Activated CD4-positive, alpha-beta T cell treated with anti-CD3 and anti-CD28 coated beads for 1 hour (primary cell): ENCODE measurements at places on chromosomes 3 and 15.
A peak's percentile ranks its signal among the peaks of the same experiment; 100 is the strongest.

- no peak for DNase-seq
Measured at GRCh38 chr3:129121016-129121791, 400 bp downstream of the RAB43 start.

DNA sequence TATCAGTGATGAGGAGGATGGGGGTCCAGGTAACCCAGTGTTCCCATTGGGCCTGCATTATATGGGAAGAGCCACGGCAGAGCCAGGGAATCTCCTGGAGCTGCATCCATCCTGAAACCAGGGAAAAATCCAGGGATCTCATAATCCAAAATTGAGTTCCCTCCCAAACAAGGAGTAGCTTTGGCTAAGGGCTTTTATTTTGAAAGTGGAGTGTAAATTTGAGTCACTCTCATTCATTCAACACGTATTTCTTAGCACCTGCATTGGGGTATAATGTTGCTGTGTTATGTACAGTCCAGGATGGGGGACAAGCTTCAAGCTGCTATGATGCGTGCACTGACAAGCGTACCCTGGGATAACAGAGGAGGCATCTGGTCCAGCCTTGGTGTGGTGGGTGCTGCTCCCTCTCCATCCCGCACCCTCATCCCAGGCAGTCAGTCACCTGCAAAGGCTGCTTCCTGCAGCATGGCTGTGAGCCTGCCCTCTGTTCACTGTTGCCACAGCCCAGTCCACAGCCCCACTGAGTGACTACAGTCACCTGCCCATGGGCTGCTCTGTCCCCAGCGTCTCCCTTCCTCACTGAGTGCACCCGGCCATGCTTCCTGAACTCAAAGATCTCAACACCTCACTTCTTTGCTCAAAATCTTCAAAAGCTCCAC is 135.6 kb downstream of the OPA1 start:
- DNase-seq, result no peak

DNA sequence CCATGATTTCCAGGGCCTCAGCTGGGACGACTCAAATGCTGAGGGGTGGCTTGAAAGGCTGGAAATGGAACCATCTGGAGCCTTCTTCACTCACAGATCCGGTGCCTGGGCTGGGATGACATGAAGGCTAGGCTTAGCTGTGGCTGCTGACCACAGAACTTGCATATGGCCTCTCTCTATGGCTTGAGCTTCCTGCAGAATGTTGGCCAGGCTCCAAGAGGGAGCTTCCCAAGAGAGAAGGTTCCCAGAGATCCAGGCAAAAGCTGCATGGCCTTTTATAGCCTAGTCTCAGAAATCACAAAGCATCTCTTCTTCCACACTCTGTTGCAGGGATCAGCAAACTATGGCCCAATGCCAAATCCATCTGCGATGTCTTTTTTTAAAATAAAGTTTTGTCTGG is 44.8 kb downstream of the GATM start:
- no peak for DNase-seq

DNA sequence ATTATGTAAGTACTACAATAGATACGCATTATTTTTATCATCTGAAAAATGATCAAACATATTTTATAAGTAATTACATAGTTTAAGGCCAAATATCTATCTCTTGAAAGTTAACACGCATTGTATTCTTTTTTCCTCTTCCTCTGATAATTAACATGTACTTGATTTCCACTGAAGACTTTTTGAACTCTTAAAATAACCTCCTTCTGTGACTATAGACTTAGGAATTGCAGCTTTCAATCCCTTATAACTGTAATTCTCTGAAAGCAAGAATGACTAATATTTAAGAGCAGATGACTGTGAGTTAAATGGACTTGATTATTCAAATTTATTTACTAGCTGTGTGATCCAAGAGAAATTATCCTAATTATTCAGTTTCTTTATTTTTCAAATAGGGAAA is 730.6 kb upstream of the NECTIN3 start:
- no peak for DNase-seq

GRCh38 chr3:72800869-72801268 is 47.4 kb downstream of the SHQ1 start:
- DNase-seq, result no peak

GRCh38 chr3:135237371-135238143 is 442.5 kb downstream of the EPHB1 start:
- no peak for DNase-seq

GRCh38 chr3:154496978-154497377 is 67.0 kb upstream of the GPR149 start:
- DNase-seq, result no peak

DNA sequence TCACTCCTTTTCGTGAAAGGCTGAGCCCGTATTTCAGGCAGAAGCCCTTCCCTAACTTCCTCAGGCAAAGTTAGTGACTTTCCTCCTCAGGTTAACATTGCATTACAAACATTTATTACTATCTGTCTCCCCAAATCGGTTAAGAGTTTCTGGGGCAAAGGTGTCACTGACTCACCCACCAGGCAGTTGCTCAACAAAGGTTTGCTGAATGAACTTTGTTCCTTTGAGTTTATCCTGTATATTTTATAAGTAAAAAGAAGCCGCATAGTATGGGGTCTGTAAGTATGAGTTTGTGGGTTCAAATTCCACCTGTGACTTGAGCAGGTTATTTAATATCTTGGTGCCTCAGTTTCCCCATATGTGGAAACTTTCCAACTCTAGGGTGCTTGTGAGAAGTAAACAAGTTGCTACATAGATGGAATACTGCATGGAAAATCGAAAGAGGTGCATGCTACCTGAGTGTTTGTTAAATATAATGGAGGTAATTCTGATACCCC is 177.7 kb downstream of the THRB start:
- DNase-seq, result no peak

DNA sequence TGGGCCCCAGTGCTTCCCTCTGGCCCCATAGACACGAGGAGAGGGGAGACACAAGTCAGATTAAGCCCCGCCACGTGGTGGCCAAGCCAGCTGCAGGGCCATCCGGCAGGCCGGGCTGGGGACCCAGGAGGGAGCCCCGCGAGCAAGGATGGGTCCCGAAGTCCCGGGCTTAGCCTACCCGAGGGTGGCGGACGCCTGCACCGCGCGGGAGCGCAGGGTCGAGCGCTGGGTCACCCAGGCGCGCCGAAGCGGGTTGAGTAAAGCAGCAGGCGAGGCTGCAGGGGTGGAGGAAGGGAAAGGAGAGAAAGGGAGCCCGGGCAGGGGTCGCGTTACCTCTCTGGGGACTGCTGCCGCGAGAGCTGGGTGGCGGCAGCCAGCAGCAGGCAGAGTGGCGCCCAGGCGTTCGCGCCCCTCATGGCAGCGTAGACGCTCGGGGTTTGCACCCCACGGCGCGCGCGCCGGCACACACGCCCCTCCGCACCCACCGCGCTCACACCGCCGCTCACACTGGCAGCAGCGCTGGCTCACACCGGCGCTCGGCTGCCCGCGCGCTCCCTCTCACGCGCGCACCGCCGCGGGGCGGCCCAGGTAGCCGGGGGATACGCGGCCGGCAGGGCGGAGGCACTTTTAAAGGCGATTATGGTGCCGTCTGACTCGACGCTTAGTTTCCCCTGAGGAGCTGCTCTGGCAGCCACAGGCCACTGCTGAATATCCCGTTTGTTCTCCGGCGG is at the start of gene PCOLCE2:
Gene PCOLCE2 (minus strand): TSS at position 603 of the 731 bp plus-strand sequence. CDS start 187 bp downstream, at position 416.
- DNase-seq, result no peak

GRCh38 chr3:195834675-195835583 is 23.2 kb upstream of the MUC4 start:
- DNase-seq, result no peak

DNA sequence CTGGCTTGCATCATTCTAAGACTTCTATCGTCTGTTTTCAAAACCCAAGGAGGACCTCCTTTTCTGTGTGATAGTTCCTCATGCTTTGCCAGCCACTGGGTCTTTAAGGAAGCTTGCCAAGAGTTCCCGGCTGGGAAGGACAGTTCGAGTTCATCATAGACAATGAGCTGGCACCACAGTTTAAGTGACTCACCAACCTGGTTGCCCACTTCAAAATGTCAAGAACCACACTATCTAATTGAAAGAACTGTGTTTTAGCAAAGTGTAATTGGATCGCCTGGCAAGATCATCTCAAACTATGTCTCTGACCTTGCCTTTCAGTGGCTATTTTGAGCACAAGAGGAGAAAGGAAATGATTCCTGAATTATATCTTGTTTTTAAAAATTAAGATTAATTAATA is 27.9 kb downstream of the SOX2 start:
- no peak for DNase-seq

GRCh38 chr3:54572197-54572895 is 355.5 kb downstream of the LRTM1 start:
- no peak for DNase-seq

DNA sequence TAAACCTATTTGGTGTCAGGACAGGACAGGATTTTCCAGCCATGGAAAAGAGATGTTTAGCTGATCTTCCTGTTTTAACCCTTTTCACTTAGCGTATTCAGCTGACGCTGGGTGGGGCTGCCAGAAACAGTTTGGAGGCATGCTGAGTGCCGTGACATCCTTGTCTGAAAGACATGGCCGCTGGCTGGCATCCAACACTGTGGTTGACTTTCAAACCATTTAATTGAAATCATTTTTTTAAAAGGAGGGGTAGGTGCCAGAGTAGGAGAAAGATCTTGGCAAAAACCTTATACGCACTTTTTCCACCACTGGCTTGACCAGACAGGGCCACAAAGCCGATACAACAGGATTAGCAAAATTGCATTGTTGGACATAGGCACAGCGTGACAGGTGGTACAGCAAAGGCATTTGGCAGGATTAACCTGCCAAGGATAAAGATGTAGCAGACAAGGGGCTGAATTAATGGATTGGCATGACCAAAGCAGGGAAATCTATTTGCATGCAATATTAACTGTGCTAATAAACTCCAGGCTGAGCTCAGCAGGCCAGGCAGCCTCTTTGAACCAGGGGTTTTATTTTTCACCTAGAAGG is 131.8 kb upstream of the TOPAZ1 start:
- no peak for DNase-seq

- no peak for DNase-seq
Measured at GRCh38 chr3:58161435-58162398, 49.1 kb downstream of the DNASE1L3 start.

DNA sequence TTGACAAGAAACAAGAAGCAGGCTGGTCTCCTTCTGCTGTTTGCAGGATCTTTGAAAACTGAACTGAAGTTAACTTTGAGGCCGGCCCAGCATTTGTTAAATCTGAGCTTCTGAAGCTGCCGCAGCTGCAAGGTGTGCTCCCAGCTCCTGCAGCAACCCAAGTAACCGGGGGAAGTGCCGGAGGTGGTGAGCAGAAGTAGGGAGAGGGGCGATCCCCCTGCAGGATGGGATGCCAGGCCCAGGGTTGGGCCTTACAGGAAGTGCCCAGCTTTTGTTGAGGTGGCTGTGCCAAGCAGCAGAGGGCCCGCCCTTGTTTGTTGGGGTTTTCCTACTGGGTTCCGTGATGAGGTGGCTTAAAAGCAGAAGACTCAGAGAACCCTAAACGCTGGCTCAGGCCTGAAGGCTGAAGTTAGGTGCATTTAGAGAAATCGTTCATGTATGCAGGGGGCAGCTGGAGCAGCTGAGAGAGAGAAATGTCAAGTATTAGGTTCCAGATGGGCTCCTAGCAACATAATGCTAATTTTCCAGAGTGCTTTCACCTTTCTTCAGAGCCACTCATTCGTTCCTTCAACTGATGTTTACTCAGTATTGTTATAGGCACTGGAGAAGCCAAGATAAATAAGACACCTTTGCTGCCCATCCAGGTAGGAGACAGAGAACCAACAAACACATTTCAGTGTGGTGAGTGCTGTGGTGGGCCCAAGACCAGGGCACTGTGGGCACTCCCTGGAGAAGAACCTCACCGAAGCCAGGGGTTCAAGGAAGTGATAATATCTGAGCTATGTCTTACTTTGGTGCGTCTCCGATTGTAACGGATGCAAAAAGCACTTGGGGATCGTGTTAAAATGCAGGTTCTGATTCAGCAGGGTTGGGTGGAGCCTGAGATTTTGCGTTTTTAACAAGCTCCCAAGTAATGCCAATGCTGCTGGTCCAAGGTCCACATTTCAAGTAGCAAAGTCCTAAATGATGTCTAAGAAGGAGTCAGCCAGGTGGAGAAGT is 42.2 kb upstream of the PLCL2 start:
- peak; percentile 58 for DNase-seq

GRCh38 chr15:52008698-52009434 is 10.2 kb upstream of the MAPK6 start:
- no peak for DNase-seq

GRCh38 chr3:107629566-107629965 is 106.8 kb downstream of the BBX start:
- DNase-seq, result no peak

DNA sequence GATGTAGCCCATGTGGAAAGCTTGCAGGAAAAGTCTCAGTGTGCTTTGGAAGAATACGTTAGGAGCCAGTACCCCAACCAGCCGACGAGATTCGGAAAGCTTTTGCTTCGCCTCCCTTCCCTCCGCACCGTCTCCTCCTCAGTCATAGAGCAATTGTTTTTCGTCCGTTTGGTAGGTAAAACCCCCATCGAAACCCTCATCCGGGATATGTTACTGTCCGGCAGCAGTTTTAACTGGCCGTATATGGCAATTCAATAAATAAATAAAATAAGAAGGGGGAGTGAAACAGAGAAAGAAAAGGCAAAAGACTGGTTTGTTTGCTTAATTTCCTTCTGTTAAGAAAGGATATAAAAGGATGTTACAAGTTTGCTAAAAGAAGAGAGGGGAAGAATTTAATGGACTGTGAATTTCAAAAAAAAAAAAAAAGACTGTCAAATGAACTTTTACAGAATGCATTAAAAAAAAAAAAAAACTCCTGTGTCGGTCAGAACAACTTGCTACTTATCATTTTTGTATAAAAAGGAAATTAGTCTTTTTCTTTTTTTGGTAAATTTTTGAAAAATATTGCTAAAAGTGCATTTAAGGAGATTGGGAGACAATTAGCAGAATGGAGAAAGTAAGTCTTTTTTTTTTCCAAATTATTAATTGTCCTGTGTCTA is 7.0 kb downstream of the NR2F2 start:
- no peak for DNase-seq

DNA sequence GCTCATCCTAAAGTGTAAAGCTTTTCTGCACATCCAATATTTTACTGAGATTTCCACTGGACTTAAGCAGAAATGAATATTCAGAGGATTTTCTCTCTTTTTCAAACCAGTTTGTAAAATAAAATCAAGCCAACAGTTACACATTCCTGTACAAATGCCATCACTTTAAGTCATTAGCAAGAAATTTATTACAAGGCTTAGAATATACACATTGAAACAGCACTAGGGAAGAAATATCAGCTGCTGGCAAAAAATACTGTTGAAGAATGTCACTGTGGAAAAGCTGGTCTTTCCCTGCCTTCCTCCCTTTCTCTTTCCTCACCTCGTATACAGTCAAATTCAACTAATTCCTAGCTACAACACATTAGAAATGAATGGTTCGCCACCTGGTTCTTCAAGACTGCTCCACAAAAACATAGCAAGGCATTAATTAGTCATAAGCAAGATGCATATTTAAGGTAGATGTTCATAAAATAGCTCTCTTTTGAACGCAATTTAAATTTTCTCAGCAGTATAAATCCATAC is 21.3 kb downstream of the PLOD2 start:
- no peak for DNase-seq
